ENCODE measurements at places on chromosomes 4 and X.
A peak's percentile ranks its signal among the peaks of the same experiment; 100 is the strongest.

- DNase-seq: no peak
These were observed 46.6 kb upstream of the TMEM184C start for GRCh38 chr4:147570616-147571015.

GRCh38 chrX:130130990-130131389, 20.7 kb upstream of the ELF4 start:
- no peak for DNase-seq

GRCh38 chrX:130909469-130910136, 6.6 kb upstream of the ENOX2 start:
- DNase-seq: no peak

DNA sequence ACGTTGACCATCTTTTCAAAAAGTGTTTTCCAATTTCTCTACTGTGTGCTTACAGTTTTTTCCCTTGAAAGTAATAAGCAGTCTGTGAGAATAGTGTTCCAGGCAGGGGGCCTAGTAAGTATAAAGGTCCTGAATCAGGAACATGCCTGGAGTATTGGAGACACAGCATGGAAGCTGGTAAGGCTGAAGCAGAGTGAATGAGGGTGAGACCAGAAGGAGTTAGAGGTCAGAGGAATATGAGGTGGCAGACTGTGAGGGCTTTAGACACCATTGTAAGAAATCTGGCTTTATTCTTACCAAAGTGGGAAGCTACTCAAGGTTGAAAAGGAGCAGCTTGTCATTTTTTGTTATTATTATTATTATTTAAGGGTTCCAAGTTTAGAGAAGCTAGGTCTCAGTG, 107.4 kb downstream of the CT47B1 start:
- DNase-seq: no peak

- no peak for DNase-seq
These were observed 165.0 kb upstream of the ZCCHC13 start for GRCh38 chrX:74138943-74139342.

DNA sequence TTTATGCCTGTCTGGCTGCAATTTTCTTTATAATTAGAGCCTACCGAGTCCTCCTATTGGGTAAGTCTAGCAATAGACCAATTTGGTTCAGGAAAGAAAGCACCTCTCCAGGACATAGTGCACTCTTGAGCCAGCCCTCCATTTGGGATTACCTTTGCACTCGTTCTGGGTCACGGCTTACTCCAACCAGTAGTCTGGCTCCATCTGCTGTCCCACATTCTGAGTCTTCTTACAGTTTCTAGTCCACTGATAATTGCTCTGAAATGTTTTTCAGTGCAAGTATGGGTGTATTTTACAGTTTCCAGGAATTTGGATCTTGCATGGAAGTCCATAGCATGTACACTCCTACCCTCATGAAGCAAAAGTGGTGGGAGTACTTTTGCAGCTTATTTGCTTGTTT, 34.8 kb upstream of the USP51 start:
- DNase-seq: no peak

DNA sequence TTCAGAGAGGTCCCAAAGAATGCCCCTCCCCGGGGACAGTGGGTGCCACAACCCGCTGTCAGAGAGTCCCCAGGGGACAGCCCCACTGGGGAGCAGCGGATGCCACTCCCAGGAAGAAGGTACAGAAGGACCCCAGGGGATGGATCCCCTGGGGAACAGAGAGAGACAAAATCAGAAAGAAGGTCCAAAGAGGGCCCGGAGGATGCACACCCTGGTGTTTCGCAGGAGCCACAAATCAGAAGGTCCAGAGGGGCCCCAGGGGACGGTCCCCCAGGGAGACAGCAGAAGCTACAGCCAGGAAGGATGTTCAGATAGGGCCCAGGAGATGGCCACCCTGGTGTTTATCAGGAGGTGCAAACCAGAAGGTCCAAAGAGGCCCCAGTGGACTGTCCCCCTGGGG, 1.4 kb downstream of the TEX13D start:
- no peak for DNase-seq

GRCh38 chrX:49809891-49810632, 19.0 kb upstream of the PAGE4 start:
- no peak for DNase-seq

GRCh38 chr4:54662123-54662522, 4.4 kb downstream of the KIT start:
- DNase-seq: no peak

DNA sequence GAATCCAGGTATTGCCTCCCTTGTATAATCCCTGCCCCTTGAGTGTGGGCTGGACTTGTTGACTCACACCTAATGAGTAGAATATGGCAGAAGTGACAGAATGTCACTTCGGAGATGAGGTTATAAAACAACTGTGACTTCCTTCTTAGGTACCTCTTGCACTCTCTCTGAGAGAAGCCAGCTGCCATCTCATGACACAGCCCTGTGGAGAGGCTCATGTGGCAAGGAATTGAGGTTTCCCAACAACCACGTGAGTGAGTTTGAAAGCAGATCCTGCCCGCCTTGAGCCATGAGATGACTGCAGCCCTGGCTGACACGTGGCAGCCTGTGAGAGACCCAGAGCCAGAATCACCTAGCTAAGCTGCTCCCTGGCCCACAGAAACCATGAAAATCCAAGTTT, 13.5 kb downstream of the ASB11 start:
- DNase-seq: peak; percentile 5

DNA sequence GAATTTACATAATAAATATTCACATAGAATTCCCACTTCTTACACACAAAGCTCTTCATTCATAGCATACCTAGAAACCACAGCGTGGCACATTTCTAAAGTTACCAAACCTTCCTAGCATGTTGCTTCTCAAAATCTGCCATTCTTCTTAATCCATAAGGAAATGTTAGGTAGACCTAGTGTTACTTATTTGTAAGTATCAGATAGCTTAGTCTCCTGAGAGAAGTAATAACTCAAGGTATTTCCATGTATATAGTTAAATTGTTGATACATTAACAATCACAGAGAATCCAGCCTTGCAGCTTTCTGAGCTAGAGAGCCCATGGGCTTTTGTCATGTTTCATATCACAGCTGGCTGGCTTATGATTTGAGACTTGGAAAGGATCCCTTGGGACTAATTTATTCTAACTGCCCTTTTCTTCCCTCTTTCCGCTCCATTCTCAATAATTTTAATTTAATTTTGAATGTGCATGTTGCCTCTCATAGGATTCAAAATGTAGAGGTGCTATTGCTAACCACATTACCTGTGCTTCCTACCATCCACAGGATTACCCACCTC, 17.6 kb downstream of the SH3RF1 start:
- no peak for DNase-seq

GRCh38 chr4:9976781-9977180, 44.5 kb downstream of the SLC2A9 start:
- no peak for DNase-seq

- DNase-seq: no peak
These were observed 87.5 kb downstream of the EVC start for GRCh38 chr4:5798462-5798861.

- peak; percentile 52 for DNase-seq
These were observed at the start of gene PLA2G12A for GRCh38 chr4:109729718-109730618. Gene PLA2G12A, minus strand, starts transcription at chr4:109730070. Its CDS starts 261 bp downstream, at chr4:109729809.

GRCh38 chrX:50483283-50483682, 12.7 kb upstream of the DGKK start:
- peak; percentile 28 for DNase-seq

DNA sequence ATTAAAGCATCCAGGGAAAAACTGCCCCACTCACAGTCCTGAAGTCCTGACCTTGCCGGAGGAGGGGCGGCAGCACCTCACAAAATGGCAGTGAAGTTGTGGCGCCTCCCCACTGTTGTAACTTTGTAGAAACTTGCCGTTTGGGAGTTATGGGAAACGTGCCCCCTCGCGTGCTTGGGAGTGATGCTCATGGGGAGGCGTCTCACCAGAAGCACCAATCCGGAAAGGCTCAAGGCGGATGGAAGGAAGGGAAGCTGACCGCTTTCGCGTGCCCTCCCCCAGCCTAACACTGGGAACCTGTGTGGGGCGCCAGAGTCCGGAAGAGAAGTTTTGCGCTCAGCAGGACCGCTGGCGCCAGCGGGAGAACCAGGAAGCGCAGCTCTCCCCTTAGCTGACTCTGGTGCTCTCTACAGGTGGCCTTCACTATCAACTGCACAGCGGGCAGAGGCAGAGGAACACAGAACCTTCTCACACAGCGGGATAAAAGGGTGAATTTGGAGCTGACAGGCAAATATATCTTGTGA, at the start of the genes CT45A10 and SAGE1:
TSS of gene CT45A10 (minus strand) at position 151 of the 524 bp plus-strand sequence. CDS start 8,100 bp downstream, outside the sequence.
TSS of gene SAGE1 (plus strand) at position 423 of the 524 bp plus-strand sequence. CDS start 2,527 bp downstream, outside the sequence.
- DNase-seq: no peak

DNA sequence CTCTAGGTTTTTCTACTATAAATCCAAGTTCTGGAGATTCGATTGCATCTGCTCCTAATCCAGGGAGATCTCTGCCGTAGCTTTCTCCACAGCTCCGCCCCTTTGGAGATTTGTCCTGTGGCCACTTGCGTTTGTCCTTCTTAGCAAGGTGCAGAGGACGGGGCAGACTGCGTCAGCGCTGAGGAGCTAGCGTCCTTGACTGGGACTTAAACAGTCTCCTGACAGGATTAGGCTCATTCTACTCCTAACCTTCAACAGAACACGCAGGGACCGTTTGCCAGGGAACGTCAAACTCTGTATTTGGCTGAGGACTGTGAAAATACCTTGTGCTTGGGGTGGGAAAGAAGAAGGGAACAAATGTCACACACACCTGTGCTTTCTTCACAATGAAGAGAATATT, 38.6 kb downstream of the SORBS2 start:
- no peak for DNase-seq

DNA sequence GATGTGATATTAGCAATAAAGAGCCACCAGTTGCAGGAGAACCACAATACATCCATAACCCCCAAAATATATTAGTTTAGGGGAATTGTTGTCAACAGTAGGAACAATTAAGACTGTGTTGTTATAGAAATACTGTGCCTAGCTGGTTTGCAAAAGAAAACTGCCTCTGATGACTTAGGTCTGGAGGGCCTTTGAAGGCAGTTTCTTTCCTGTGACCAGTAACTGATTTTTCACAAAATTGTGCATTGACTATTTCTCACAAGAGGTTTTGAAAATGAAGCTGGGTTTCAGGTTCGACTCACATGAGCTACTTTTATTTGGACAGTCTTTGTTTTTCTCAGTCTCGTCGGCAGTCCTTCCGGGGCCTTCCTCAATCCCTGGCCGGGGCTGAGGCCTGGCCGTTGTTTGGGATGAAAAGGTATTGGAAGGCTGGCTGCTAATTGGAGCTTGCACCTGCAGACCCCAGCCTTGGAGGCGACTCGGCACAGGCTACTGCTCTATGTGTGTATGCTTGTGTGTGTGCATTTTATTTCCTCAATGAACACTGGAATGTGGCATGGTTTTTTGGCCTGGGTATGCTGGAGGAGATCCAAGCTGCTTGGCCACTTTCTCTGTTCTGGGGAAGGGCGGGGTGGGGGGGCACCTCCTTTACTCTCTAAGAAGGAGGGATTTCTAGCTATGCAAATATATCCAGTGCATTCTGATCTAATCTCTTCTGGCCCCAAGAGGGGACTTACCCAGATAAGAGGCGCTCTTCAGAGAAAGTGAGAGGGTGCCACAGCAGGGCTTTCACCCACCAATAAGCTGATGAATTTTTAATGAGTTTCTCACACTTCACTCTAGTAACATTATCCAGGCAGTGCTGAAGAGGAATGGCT, 49.5 kb upstream of the LNX1 start:
- no peak for DNase-seq

- no peak for DNase-seq
These were observed 86.2 kb upstream of the RPS6KA3 start for GRCh38 chrX:20352935-20353336.

- peak; percentile 73 for DNase-seq
These were observed 93.6 kb upstream of the MYOZ2 start for GRCh38 chr4:119041951-119042560.

DNA sequence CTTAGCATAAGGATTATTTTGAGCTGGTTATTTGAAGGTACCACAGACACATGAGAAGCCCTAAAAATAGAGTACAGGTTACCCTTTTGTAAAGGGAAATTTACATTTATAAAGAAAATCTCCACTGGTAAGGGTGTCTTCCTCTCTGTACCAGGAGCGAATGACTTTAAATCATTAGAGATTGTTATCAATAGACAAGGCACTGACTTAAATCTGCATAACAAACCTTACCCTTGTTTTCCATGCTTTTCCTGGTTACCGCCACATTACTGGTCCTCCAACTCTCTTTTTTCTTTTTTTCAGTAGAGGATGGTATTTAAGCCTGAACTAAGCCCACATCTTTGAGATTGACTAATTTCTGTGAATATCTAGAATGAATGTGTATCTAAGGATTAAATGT, 129.8 kb downstream of the SLC7A11 start:
- DNase-seq: no peak

DNA sequence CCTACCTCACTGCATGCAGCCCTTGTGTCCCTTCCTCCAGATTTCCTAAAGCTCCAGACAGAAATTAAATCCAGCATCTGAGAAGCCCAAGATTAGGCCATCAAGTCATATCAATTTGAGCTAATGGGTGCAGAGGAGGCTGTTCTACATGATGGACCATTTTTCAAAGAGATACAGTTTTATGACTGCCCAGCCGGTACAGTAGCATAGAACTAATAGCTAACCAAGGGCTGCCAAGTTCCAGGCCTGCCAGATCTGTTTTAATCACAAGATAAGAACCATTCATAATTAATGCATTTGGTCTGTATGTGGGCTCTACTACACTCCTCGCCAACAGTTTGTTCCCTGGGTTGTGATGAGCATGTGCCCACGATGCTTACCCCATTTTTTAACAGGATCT, 73.9 kb upstream of the PLAC1 start:
- DNase-seq: no peak

GRCh38 chrX:86711531-86712180, 563.4 kb downstream of the DACH2 start:
- DNase-seq: no peak

DNA sequence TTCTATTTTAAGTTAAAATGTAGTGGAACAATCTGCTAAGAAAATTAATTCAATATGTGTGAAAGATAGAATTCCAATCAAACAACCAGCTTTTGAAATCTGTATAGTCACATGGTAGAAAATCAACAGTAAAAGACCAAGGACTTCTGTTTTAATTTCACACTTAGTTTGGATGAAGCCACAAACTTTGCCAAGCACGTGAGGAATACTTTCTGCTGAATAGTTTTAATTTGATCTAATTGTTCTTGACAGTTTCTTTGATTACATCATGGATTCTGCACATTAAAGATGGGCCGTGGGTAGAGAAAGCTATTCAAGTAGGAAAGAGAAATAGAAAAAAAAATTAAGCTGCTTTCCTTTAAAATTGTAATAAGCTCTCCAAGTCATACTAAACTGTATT, 137.9 kb upstream of the FAM241A start:
- DNase-seq: no peak

- DNase-seq: peak; percentile 64
These were observed 22.2 kb downstream of the CYBB start for GRCh38 chrX:37802028-37802427.
